ENCODE measurements at places on chromosomes 5 and 9. TPM values are rescaled to one million over a fixed set of nuclear protein-coding genes. Genes with fewer than 3 reads are reported as not detected.
A peak's percentile ranks its signal among the peaks of the same experiment; 100 is the strongest.

- no peak for DNase-seq
These were observed 49.0 kb upstream of the GGTA1 start for GRCh38 chr9:121548666-121549065.

DNA sequence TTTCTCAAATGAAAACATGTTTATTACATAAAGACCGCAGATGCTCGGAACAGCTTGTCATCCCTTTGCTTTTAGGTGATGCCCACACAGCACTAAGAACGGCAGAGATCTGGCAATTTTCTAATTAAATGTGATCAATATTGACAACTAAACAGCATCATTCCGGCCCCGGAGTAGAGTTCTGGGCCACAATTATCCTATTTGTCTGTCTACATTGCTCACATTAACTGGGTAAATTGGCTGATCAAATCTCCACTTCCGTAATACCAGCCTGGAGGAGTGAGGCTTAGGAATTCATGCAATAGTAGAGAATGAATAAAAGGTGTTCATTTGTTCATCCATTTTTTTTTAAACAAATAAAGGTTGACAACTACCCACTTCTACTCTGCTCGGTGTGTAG lies 245.1 kb upstream of the C9orf72 start:
- DNase-seq = no peak

DNA sequence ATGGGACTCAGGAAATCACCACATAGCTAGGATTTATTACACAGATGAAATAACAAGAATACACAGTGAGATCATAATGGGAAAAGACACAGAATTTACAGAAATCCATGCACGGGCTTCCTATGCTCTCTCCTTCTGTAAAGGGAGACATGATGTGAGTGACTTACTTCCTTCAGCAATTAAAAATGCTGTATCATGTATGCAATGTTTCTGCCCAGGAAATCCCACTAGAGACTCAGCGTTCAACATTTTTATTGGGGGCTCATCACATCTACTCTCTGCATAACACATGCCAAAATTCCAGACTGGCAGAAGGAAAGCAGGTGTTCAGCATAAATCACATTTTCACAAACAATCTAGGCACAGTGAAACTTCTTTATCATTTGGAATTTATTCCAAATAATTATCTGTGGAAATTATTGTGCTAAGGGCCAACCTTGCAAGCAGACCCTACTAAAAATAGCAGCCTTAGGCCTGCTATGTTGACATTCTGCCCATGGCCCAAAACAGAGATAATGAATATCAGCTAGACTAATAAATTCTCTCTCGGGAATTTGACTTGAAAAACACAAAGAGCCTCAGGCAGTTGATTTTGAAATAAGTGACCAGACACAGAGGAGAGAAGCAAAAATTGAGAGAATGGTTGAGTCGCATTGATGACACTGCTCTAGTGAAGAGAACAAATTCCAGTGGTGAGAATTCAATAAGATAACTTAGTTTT lies 31.4 kb upstream of the SELENOP start:
- DNase-seq = no peak

DNA sequence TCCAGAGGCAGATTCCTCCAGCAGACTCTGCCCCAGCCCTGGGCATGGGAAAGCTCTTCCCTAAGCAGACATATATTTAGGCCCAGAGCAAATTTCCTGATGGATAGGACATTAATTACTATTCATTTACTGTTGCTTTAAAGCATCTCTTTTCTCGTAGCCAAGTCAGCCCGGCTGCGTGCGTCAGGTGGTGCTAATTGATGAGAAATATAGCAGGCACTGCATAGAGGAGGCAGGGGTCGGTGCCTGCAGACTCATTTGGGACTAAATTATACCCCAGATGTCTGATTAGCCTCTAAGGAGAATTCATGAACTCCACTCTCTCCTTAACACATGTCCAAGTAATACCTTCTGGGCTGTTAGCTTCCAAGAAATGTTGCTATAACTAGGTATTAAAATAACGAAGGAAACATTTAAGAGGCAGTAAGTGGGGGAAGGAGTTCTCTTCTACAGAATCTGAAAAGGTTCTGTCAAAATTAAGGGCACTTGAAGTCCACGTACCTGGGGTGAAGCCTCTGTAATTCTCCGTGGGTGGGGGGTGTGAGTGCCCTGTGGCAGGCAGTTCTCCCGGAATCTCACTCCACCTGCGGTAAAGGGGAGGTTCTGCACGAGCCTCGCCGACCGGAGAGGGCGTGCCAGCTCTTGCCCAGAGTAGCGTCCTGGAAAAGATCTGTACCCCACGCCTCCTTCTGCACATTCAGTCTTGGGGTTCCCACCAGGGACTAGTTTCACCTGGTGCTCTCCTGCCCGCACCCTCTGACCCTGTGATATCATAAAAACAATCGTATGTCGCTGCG lies 115.9 kb upstream of the FCN2 start:
- no peak for DNase-seq

- no peak for DNase-seq
These were observed 58.0 kb upstream of the PTPN3 start for GRCh38 chr9:109556061-109556460.

DNA sequence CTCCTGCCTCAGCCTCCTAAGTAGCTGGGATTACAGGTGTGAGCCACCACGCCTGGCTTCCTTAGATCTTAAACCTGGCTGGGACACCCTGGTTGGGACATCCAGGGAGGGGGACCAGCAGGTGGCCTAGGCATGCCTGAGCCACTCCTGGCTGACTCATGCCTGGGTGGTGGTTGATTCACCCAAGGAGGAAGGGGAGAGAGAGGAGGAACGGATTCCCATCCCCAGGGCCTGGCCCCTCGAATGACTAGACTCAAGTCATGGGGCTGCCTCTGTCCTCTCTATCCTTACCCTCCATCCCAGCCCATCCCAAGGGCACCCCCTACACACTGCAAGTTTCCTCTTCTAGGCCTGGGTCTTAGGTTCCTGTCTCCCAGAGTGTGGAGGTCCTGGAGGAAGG lies 12.7 kb downstream of the EEIG1 start:
- DNase-seq = peak; percentile 53

The FAM151B gene
- total RNA-seq = 0.40 TPM

The CYLC2 gene
- total RNA-seq = not detected

The NR6A1 gene
- 2.3 TPM for total RNA-seq
